Cardiac muscle cell (in vitro differentiated cells and primary cell): ENCODE measurements at places on chromosomes 5 and 9.

- DNase-seq = no peak
These were observed 56.6 kb upstream of the MOCS2 start for GRCh38 chr5:53166183-53166495.

- DNase-seq = no peak
These were observed 42.6 kb downstream of the NACC2 start for GRCh38 chr9:136052472-136052880.

DNA sequence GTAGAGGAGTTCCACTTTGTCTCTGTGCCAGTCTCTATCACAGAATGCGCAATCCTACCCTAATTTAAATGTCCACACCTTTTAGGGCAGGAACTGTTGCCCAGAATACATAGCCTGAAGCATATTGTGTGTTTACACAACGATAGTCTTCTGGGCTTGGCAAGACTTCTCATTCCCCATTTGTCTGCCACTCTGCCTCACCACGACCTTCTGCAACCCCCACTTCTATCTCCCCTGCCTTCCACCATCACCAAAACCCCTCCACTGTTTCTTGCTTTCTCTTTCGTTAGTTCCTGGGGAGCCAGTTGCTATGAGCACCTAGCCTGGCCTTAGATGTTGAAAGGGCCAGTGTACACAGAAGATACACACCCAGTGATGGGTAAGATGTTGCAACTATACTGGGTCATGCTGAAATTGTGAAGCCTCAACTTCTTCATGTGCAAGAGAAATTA is 883 bp upstream of the RNF145 start:
- DNase-seq = no peak

DNA sequence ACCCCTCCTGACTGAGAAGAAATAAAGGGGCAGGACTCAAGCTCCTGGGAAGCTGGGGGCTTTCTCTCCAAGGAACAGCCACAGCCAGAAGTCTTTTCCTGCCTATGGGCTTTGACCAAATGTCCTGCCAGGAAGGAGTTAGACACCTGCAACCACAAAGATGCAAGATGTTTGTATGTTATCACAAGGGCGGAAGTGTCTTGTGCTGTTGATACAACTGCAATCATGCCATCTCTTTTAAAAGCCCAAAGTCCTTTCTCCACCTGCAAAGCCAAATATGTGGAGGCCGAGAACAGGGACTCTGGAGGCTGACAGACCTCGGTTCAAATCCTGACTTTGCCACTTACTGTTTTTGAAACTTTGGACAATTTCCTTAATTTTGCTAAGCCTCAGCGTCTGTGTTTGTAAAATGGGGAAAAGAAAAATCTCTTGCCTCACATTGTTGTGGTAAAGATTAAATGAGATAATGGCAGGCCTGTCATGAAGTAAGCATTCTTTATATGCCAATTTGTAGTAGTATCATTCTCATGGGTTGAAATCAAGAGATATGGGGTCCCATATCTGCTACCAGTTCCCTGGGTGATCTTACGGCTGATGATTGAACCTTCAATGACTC is 17.0 kb downstream of the HRH2 start:
- no peak for DNase-seq

DNA sequence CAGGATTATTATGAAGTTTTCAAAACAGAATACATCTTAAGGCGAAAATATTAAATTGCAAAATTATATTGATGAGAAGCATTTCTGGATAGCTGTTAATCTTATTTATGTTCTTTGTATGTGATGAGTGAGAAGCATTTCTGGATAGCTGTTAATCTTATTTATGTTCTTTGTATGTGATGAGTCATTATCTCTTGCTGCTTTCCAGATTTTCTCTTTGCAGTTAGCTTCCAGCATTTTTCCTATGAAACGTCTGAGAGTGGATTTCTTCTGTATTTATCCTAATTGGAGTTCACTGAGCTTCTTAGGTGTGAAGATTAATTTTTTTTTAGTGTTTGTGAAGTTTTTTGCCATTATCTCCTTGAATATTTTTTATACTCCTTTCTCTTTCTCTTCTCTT is 8.2 kb downstream of the TMEM232 start:
- DNase-seq = no peak

DNA sequence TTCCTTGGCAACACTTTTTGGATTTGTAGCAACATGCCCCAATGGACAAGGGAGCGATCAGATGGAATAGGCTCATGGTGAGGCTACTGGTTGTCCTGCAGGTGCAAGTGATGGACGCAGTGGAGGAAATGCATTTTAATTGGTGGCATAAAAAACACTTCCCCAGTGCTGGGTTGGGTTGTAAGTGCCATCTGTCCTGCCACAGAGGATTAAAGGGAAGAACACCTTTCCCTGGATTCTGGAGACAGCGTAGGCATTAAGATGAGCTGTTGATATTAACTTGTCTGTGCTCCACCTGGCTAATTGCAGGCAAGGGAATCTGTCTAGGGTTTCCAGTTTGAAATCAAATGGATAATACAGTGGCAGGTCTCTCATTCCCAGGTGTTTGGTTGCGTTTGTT is 173.4 kb downstream of the ZNF462 start:
- DNase-seq = no peak

DNA sequence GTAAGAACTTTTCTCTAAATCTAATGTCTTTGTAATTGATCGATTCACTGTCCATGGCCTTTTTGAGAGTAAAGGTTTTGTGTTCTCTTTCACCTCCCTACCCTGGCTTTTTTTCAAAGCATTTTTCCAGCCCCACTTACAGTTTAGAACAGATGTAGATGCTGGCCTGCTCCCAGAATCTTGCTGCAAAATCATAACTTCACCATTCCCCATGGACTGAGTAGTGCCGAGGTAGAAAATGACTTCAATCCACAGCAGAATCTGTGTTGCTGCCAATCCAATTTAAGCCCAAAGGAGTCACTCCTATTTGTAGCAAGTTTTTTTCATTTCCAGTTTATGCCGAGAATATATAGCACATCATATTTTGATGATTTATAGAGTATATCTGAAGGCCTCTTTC is 46.5 kb upstream of the CEMIP2 start:
- DNase-seq = peak; percentile 22

- DNase-seq = peak; percentile 91
These were observed 524.5 kb upstream of the RGMB start for GRCh38 chr5:98248949-98249348.

DNA sequence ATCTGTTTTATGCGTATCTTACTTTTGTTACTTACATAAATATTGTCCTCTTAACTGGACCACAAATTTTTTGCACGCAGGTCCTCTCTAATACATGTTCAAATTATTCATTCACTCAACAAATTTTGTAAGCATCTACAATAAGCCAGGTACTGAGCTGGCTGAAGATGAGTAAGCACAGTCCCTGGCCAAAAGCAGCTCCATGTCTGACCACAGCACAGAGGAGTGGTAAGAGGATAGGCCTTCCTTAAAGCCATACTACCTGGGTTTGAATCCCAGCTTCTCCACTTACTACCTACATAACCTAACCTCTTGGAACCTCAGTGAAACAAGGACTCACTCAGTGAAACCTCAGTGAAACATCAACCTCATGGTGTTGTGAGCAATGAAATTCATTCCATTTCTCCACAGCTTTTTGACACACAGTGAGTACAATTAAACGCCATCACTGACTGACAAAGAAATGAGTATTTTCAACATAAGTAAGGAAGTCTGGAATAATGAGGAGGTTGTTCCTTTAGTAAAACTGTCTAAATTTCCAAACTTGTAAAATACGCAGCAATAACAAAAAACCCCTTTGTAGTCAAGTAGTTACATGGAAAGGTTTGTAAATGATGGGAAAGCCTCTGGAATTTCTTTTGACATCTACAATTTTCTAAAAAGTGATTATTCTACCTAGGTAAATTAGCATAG is 15.0 kb downstream of the PTAR1 start:
- no peak for DNase-seq

GRCh38 chr5:11863911-11864310 is 40.3 kb downstream of the CTNND2 start:
- no peak for DNase-seq

DNA sequence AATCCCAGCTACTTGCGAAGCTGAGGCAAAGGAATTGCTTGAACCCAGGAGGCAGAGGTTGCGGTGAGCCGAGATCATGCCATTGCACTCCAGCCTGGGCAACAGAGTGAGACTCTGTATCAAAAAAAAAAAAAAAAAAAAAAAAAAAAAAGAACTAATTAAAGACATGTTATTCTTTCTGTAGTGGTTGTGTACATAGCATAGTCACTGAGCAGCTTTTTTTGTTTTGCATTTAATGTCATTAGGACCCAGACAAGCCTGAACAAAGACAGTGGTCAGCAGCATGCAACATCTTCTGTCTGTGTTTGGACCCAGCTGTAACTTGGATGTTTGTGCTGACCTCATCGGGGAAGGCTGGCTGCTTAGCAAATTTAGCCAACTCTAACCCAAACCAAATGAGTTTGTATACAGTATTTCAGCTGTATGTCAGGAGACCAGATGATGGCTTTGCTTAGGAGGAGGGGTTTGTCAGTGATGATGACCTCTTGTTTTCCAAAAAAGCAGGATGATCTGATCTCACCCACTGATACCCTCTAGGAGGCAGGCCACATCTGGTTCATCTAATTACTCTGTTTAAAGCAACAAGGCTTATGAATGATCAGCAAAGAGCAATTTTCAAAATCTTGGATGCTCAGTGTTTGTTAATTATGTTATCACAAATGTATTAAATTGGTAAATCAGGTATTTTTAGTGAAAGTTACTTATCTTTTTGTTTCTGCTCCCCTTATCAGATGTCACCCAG is 39.5 kb downstream of the SNCAIP start:
- DNase-seq = no peak

DNA sequence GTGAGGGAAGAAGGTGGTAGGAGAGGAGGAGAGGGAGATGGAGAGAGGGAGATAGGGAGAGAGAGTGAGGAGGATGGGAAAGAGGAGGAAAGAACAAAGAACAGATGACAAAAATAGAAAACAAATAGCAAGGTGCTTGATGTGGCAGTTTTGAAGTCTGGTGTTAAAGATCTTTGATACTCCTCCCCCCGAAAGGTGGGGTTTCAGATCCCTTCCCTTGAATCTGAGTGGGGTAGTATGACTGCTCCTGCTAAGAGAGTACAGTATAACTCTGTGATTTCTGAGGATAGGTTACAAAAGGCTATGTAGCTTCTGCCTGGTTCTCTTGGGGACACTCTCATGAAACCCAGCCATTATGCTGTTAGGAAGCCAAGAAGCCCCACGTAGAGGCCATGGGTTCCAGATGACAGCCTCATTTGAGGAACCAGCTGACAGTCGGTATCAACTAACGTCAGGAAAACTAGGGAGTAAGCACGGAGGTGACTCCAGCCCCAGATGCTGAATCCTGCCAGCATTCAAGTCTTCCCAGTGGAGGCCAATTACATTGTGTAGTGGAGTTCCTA is 102.1 kb downstream of the FANCC start:
- no peak for DNase-seq

DNA sequence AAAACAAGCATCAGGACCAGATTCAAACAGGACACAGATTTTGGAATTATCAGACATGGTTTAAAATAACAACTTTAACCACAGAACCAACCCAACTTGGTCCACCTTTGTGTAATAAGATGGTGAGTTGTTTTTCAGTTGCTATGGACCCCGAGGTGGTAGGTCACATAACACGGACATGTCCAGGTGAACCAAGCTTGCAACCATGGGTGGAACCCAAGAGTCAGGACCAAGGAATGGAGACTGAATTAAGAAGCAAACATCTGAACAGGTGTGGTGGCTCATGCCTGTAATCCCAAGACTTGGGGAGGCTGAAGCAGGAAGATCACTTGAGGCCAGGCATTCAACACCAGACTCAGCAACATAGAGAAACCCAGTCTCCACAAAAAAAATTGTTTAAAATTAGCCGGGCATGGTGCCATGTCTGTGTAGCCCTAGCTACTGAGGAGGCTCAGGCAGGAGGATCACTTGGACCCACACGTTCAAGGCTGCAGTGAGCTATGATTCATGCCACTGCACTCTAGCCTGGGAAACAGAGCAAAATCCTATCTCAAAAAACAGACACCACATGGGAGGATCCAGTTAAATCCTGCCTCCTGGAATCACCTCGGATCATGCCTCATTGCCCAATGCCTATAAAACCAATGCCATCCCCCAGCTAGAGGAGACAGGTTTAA is 10.6 kb downstream of the PTBP3 start:
- no peak for DNase-seq
